ENCODE measurements at places on chromosomes 16 and 17.

DNA sequence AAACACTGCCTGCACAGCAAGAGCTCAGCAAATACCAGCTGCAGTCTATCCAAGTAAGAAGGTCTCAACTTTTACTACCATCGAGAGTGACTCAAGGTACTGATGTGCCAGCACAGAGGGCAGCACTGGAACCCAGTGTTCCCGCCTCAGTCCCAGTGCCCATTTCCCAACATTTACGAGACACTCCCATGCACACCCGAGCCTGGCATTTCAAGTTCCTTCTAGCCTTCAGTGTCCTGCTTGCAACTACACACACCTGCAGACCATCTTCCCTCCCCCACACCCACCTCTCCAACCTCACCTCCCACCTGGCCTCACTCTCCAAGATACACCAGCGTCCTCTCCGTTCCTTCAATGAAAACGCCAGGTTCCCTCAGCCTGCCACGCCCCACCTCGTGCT is 3.2 kb downstream of the KLHDC4 start:
- no peak for DNase-seq

DNA sequence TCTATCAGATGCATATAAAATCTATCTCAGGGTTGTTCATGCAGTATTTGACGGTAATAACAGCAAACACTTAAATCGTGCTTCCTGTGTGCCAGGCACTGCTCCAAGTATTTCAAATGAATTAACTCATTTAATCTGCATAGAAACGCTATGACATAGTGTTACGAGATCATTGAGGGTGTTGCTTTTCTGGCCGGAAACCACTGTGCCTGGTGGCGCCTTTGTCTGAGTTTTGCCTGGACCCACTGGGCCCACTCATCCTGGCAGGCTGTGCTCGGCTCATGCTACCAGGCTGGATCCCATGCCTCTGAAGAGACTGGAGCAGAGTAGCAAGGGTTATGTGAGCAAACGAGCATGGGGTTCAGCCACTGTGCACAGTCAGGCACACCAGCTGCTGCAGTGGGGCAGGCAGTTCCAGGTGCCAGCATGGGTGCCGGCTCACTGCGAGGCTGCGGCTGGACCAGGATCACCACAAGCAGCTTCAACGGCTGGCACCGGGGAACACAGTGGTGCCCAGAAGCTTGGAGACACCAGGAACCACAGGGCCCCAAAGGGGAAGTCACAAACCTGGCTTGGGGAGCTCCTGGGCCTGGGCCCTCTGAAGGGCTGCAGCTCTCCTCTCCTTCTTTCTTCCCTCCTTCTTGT is 45.9 kb upstream of the CLEC19A start:
- DNase-seq, result no peak

- DNase-seq, result no peak
These were observed at the start of gene KRTAP4-1 for GRCh38 chr17:41184480-41184961. Gene KRTAP4-1 (minus strand): TSS chr17:41184911. CDS start chr17:41184854, 57 bp downstream.

DNA sequence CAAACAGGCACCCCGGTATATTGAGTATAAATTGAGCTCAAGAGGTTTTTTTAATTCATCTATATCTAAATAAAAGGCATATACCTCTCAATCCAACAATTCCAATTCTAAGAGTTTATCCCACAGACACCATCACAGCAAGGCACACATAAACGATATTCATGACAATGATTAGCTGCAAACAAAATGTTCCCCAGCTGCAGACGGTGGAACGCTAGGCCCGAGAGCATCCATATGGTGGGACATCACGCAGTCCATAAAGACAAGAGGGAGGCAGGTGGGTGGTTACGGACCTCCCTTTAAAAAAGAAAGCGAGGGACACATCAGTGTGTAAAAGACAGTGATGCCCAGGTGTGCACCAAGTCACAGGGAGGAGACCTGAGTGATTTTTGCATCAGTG is 28.1 kb downstream of the MEAK7 start:
- DNase-seq, result no peak

GRCh38 chr17:42428141-42428944 is 5.3 kb upstream of the CAVIN1 start:
- peak; percentile 47 for DNase-seq

GRCh38 chr17:75152922-75153779 is 1.2 kb downstream of the JPT1 start:
- no peak for DNase-seq

DNA sequence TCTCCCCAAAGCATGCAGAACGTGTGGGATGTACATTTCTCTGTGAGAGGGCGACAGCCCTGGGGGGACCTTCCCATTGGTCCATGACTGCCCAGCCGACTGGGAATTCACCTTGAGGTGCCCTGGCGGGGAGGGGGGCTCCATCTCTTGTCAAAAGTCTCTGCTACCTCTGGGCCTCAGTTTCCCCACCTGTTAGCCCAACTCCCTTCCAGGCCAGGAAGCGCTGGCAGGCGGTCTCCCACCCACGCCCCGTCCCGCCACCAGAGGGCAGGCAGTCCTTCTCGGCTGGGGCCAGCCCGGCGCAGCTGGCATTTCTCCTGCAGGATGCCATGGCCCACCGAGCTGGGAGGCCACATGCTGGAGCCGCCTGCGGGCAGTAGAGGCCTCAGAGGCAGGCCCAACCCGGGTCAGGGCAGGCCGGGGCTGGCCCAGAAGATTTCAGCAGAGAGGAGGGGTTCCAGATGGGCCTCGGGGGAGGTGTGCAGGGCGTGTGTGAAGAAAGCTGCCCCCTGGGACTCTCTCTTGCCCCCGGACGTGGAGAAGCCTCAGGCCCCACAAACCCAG is 16.6 kb downstream of the CD7 start:
- DNase-seq, result peak; percentile 62

DNA sequence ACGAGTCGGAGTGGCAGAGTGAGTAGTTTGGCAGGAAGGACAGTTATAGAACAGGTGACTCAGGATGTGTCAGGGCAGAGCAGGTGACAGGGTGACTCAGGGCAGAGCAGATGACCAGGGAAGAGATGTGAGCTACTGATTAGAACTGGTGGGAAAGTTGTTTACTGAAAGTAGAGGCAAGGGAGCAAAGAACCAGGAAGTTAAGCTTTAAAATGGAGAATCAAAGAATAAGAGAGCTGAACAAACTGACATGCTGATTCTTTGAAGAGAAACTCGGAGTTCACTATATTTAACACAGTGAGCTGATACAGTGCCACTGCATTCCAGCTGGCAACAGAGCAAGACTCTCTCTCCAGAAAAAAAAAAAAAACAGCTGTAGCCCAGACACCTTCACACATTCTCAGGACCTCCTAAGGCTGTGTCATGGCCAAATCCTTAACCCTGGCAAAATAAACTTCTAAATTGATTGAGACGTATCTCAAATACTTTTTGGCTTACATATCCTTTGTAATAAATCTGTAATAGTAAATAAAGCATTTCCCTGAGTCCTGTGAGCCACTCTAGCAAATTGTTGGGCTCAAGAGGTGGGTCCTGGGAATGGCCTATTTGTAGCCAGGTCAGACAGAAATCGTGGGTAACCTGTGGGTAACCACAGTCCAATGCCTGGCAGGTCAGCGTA is 12.3 kb upstream of the UBE2I start:
- DNase-seq, result no peak

GRCh38 chr16:75620326-75621169 is 2.5 kb downstream of the ADAT1 start:
- peak; percentile 66 for DNase-seq

All from effector memory CD8-positive, alpha-beta T cell (primary cell).